ENCODE measurements at places on chromosomes 2 and 18.

DNA sequence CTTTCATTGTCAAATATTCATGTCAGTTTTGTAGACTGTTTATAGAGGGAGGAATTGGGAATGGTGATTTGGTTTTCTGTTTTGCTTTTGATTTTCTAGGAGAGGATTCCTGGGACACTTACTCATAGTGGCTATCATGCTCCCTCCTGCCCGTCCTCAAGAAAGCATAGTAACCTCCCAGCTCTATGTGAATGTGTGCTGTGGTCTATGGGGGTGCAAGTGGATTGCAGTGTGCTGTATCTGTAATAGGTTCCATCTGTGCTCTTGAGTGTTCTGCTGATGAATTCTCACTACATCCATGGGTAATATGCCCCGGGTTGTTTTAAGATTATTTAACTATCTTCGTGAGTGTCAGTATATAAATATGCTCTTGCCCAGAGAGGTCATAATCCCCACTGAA lies 811.3 kb downstream of the CNTNAP5 start:
- DNase-seq: no peak

DNA sequence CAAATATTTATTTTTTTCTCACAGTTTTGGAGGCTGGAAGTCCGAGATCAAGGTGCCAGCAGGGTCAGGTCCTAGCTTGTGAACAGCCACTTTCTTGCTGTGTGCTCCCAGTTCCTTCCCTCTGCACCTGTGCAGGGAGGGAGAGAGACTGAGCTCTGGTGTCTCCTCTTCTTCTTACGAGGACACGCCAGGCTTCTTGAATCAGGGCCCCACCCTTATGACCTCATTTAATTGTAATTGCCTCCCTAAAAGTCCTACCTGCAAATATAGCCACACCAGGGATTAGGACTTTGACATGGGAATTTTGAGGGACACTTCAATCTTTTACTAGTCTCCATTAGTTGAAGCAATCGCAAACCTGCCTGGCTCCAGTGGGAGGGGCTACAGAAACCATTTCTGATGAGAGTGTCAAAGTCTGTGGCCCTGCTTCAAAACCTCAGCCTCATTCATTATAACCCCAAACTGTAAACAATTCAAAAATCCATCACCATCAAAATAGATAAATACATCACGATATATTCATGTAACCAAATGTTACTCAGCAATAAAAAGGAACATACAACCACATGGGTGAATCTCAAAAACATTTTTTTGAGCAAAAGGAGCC lies 18.2 kb upstream of the SEH1L start:
- DNase-seq: no peak

DNA sequence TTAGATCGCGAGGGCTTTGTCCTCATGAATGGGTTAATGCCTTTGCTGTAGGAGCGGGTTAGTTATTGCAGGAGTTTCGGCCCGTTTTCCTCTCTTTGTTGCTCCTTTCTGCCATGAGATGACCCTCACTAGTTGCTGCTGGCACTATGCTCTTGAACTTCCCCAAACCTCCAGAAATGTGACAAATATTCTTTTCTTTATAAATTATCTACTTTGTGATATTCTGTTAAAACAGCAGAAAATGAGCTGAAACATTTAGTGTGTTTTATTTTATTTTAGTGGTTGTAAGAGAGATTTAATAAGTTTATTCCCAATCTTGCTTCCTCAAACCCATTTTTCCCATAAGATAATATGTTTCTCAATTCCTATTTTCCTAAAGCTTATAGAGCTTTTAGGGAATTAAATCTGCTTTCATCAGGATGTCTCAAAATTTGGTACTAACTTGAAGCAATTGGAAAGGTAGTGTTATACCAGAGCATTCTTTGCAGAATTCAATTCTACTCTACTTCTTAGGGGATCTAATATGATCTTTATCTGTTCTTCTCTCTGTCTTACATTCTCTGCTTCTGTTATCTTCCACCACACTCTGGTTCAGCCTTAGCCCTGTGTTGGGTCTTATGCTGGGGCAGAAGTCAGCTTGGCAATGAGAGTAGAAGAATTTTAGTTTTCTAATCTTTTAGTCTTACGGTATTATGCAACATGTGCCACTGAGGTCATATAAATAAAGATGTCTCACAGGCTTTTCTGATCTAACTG lies 23.1 kb downstream of the DDX1 start:
- no peak for DNase-seq

GRCh38 chr2:240538031-240538780 lies 19.6 kb downstream of the ANKMY1 start:
- DNase-seq: no peak

GRCh38 chr18:31744321-31745067 lies 16.2 kb downstream of the SLC25A52 start:
- no peak for DNase-seq

DNA sequence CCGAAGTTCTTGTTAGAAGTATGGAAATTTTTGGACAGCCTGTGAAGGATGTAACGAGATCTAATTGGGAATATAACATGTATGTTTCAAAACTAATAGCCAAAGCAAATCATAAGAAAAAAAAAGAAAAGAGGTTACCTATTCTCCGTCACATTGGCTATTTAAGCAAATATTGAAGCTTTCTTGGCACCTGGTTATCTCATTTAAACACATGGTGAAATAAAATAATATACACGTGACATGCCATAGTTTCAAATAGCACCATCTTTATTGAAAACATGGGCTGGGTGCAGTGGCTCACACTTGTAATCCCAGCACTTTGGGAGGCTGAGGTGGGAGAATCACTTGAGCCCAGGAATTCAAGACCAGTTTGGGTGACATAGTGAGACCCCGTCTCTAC lies 56.7 kb downstream of the ZEB2 start:
- DNase-seq: no peak

DNA sequence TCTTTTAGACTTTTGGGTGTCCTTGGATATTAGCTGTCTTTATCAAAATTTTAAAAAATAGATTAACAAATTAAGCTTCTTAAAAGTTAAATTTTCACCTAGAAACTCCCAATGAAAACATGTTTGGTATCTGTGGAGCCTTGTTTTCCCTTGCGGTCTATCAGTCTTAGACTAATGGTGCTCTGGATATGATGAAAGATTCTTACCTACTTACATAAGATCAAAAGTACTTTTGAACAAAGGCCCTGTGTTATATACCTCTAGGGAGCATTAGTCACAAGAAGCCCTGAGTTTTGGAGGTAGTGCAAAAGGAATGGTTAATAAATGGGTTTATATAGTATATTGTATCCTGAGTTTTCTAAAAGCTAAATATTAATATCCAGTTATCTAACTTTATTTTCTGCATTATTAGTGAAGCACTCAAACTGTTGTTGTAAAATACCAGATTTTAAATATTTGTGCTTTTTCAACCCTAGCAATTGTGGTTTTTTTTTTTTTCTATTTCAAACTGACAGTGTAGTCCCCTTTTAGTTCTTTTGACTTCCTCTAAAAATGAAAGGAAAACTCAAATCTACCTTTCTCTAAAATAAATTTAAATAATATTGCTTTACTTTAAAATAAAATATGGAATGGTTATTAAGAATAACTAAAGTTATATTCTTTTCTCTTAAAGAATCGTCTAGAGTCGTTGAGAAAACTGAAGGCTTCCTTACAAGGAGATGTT lies 18.1 kb downstream of the NDC80 start:
- DNase-seq: peak; percentile 44

DNA sequence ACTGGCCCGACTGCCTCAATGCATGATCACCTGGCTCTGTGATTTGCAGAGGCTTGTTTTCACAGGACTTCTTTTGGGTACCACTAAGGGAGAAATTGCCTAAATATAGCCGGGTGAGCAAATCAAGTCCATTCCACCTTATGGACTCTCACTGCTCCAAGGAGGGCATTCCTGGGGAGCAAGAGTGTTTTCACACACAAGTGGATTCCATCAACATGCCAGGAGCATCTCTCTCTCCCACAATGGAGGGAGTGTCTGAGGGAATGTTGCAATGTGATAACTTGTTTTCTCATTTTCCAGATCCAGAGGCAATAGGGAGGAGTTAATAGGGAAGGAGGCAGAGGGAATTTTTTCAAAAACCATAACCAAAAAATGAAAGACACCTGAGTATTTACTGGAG lies 250.7 kb downstream of the SATB2 start:
- no peak for DNase-seq

DNA sequence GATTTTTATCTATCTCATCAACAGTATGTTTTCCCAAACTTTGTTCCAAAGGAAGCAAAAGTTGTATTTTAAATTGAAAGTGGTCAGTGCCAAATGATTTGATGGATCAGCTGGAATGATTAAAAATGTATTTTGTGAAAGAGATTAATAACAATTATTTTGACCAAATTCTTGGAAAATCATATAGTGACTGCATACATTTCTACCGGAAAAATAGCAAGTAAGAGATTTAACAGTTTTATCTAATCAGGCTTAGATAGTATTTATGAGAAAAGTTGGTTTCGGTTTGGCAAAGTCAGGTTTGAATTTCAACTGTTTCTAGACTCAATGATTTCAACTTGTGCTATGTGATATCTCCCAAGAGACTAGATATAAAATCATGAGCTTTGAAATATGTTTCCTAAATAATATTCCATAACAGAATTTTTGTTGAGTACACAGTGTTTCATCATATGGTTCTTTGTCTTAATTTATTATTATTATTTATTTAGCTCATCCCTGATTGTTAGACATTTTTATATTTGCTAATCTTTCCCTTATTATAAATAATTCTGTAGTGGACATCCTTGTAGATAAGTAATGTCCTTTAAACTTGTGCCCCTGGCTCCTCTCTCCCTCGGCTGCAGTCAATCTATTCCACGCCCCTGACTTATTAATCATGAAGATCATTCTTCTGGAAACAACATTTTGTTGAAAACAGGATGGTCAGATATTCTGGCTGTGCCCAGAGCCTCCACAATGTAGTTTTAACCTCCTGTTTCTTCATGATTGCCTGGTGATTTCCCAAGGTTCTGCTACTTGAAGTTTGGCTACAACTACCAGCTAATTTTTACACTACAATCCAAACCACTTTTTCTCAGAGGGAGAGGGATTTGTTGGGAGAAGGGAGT lies 520.7 kb upstream of the TCF4 start:
- no peak for DNase-seq

- DNase-seq: no peak
Observed at GRCh38 chr2:236677368-236677767, 107.7 kb downstream of the ACKR3 start.

- DNase-seq: no peak
Observed at GRCh38 chr2:239470151-239470900, 69.5 kb upstream of the HDAC4 start.

- no peak for DNase-seq
Observed at GRCh38 chr2:237351796-237352195, 62.2 kb downstream of the COL6A3 start.

DNA sequence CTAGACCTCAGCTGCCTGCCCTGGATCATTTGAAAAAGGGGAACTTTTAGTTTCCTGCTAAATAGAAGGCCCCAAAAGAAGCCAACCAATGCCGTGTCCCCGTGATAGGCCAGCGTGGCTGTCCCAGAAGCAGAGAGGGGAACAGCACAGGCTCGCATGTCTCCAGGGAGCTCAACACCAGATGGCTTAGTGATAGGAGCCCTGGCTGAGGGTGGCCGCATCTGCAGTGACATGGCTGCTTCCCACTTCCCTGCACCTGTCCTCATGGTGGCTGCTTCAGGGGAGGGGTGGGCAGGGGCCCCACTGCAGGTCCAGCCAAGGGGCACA lies 79.6 kb downstream of the MBP start:
- no peak for DNase-seq

- peak; percentile 55 for DNase-seq
Observed at GRCh38 chr2:240913810-240914644, 7.9 kb downstream of the CROCC2 start.

DNA sequence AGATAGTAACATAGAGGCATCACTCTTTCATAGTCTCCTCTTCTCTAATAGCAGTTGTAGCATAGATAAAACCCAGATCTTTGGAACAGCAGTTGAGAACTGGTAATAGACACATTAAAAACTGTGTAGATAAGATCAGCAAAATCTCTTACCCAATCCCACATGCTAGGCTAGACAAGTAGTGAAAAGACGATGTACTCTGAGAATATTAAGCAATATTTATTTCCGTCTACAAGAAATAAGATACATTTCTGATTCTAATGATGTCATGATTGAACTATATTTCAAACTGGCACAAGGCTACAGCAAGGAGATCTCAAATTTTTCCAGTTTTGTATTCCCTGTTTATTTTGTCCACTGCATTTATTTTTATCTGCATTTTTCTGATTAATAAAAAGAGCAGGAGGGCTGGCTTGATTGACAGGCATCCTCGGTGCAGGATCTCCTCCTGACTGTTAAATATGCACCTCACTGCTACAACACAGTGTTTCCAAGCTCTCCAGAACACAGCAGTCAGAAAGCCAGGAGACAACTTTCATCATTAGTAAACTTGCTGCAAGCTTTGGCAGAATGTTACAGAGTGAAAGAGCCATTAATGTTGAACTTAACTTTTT lies 73.3 kb upstream of the ATIC start:
- no peak for DNase-seq

GRCh38 chr18:3305354-3305762 lies 43.4 kb downstream of the MYL12B start:
- peak; percentile 41 for DNase-seq

DNA sequence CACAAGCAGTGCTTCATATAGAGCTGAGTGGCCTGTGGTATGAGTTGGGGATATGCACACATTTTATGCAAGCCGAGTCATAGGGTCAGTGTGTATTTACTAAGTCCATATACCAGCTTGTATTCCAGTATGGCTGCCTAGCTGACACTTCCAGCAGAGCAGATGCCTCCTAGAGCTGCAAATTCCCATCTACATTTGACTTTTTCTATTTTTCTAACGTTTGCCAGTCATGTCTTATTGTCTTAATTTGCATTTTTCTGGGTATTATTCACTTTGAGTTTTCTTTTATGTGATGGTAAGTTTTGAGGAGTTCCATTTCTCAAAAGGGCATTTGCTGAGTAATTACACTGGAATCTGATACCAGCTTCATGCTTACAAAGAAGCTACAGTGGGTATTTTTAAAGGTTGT lies 334.5 kb upstream of the CDH2 start:
- DNase-seq: no peak

- no peak for DNase-seq
Observed at GRCh38 chr2:112048236-112048592, 6.9 kb upstream of the TMEM87B start.

DNA sequence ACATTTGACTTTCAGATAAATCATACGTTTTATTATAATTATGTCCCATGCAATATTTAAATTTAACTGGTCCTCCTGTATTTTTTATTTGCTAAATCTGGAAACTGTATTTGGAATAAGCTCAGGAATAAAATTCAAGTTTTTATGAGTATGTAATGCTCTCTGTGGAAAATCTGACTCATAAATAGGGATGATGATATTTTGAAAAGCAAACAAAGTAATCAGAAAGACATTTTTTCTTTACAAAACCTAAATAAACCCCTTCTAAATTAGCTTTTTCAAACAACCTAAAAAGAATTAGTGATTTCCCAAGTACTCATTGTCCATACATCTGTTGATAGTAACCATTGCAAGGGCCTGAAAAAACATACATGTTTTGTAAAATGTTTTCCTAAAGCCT lies 41.1 kb downstream of the ASB1 start:
- no peak for DNase-seq

- DNase-seq: no peak
Observed at GRCh38 chr2:217539126-217539525, 463.7 kb downstream of the TNS1 start.

Data from CD4-positive, CD25-positive, alpha-beta regulatory T cell (primary cell).